Islet precursor cell (in vitro differentiated cells): ENCODE measurements at places on chromosomes 4 and X.

DNA sequence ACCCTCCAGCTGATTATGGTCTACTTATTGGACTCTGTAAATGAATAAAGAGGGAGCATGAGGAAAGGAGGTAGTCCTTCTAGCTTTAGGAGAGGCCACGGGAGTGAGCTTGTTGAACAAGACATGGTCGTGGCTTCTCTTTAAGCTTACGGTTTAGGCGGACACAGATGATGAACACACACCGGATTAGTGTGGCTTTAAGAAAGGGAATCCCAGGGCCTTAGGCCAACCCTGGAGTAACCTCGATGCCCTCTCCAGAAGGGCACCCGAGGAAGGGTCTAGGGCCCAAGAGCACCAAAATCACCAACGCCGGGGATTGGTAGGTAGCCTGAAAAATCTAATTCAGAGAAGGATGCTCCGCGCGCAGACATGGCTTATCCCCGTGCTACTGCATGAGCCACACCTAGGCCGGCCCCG is 39.4 kb downstream of the ERVMER34-1 start:
- no peak for DNase-seq

- no peak for DNase-seq
Observed at GRCh38 chr4:183053681-183054080, 45.4 kb upstream of the WWC2 start.

DNA sequence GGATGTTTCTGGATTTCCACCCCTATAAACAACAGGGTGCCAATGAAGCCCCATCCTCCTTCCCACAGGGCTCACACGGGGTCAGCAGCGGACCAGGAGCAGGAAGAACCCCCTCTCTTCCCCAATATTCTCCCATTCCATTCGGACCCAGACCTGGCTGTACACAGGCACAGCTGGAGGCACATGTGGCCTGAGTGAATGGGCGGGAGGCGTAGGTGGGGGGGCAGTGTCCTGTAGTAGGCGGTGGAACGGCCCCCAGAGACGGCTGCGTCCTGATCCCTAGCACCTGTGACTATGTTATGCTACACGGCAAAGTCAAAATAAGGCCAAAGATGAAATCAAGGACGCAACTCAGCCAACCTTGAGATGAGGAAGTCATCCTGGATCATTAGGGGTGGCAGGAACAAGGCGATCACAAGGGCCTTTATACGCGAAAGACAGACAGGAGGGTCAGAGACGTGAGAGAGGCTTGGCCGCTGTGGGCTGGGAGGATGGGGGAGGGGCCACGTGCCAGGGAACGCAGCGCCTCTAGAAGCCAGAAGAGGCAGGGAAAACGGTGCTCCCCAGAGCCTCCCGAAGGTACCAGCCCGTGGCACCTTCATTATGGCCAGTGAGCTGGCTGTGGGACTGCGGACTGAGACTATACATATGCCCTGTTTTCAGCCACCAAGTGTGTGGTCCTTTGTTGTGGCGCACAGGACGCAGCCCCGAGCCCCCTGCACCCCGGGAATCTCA is 75.6 kb downstream of the WFS1 start:
- DNase-seq, result no peak

DNA sequence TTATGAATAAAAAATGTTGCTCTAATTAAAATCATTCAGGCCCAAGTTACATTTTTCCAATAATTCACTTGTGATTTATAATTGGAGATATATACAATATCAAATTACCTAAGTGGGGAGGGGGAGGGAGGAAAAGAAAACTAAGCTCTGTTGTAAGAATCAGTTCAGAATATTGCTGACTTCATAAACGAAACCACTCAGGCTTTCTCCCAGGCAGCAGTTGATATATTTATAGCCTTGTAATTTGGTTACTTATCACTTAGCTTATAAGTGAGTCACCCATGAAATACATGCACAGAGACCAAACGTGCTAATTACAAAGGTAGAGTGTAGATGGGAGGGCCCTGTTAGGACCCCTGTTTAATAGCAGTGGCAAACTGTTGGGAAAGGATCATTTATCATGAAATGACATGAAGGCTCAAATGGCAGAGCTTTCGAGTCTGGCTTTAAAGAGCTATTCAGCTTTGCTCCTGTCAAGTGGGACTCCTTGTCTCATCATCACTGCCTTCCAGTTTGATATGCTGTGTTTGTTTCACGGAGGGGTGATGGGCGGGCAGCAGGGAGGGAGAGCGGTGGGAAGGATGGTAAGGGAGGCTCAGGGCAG is 105.6 kb upstream of the PGRMC2 start:
- no peak for DNase-seq

GRCh38 chr4:84917086-84917821 is 49.2 kb downstream of the WDFY3 start:
- DNase-seq, result no peak

DNA sequence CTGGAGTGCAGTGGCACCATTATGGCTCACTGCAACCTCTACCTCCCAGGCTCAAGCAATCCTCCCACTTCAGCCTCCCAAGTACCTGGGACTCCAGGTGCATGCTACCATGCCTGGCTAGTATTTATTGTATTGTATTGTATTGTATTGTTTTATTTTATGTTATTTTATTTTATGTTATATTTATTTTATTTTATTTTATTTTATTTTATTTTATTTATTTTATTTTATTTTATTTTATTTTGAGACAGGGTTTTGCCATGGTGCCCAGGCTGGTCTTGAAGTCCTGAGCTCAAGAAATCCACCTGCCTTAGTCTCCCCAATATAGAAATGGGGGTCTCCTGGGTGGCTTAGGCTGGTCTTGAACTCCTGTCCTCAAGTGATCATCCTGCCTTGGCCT is 42.6 kb downstream of the ELF2 start:
- no peak for DNase-seq

GRCh38 chrX:135024526-135024925 is 2.2 kb upstream of the RTL8B start:
- no peak for DNase-seq

DNA sequence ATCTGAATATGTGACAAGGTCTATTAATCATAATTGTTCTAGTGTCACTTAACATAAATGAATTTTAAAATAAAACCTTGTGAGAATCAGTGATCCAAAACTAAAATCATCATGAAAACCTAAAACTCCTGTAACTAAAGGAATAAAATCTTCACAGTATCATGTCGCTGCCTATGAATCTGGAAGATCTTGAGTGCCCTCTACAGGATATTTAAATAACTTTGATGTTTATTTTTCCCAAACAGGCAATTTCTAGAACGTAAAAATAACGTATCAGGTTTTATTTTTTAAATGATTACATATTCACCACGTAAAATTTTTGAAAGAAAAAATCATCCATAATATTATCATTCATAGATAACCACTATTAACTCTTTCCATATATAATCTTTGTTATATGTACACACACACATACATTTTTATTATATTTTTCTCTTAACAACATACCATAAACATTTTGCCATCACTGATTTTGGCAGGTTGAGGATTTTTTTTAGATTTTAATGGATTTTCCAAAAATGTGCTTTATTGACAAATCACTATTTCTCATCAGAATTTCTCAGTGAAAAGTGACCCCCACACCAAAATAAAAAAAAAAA is 79.6 kb downstream of the COMMD8 start:
- DNase-seq, result no peak

GRCh38 chrX:70826715-70827114 is 81.8 kb downstream of the TEX11 start:
- no peak for DNase-seq

GRCh38 chr4:174553828-174554227 is 31.5 kb upstream of the HPGD start:
- no peak for DNase-seq

DNA sequence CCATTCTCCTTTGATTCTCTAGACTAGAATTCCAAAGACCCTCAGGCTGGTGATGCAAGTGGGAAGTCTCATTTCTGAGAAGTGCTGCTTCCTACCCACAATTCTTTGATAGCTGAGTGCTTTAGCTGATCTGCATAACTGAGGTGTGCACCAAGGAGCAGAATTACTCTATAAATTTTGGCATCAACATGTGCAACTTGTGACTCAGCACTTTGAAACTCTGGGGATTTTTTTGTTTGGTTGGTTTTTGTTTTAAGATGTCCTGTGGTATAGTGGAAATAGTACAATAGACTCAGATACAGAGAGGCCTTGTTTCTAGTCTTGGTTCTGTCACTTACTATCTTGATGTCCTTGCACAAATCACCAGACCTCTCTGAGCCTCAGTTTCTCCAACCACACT is 148.4 kb downstream of the AR start:
- DNase-seq, result no peak
